ENCODE measurements at places on chromosomes 7 and 10.

GRCh38 chr7:133401225-133401624 is 148.3 kb downstream of the EXOC4 start:
- no peak for DNase-seq

DNA sequence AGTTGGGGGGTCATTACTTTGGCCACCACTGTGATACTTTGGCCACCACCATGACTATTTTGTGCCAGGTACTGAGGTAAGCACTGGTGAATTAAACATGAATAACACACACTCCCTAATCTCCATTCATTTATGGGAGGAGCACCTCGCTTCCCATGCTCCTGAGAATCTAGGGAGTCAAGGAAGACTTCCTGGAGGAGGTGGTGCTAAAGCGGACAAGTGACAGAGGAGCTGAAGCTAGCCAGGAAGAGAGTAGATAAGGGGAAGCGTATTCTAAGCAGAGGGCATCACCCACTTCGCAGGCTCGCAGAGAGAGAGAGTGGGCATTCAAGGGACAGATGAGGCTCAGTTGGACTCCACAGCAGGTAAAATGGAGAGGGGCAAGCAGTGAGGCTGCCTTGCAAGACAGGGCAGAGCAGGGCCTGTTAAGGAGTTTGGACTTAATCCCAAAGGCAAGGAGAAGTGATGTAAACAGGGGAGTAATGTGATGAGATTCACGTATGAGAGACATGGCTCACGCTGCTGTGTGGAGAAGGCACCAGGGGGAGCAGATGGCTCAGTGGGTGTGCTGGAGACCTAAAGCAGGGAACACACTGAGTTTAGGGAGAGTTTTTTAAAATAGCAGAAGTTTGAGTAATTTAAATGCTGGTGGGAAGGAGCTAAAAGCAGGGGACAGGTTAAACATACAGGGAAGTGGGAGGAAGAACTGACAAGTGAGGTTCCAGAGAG is 21.3 kb upstream of the TMEM248 start:
- no peak for DNase-seq

DNA sequence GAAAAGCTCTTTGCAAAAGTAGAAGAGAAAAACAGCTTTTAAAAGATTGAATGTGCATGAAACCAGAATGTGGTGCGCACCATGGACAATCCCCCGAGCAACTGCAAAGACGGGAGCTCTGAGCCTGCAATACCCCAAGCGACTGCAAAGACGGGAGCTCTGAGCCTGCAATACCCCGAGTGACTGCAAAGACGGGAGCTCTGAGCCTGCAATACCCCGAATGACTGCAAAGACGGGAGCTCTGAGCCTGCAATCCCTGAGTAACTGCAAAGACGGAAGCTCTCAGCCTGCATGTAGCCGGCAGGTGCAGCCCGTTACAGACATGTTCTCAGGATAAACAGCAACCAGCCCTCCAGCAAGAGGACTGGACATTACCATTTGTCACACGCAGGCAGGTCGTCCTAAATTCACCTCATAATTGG is 6.2 kb downstream of the ZNF775 start:
- no peak for DNase-seq

GRCh38 chr7:23533238-23533604 is 1.4 kb upstream of the TRA2A start:
- DNase-seq = no peak

DNA sequence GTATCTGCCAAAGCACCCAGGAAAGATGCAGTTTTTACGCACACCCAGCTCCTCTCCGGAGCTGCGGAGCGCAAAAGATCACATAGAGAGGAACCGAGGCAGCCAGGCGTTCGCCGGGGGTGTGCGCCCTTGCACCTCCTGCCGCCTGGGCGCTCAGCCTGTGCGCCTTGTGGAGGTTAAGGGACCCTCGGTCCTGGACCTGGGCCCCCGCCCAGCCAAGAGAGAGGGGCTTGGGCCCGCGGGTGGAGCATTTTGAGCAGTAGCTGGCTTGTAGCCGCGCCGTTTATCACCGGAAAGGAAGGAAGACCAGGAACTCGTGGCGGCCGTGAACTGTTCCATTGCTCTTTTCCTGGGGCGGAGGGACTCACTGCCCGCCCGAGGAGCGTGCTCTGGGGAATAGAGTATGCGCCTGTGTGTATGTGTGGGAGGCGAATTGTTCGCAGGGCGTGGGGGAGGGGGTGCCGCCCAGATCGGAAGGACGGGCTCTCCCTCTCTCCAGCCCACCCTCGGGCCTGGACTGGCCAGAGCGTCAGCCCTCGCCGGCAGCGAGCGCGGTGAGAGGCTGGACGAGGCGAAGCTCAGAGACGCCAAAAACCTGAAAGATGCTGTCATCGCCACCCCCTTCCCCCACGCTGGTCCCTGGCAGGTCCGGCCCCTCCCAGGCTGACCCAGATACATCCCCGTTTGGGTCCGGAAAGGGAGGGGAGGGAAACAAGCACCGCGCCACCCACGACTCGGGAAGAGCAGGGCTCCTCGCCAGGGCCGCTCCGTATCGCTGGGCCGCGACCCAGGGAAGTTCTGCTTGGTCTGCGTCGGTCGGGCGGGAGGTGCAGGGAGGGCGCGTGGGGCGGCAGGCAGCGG is 1.2 kb upstream of the WNT2 start:
- DNase-seq = no peak

GRCh38 chr10:25522946-25523608 is 348.3 kb downstream of the GPR158 start:
- no peak for DNase-seq

GRCh38 chr7:158019726-158020705 is 567.6 kb downstream of the PTPRN2 start:
- no peak for DNase-seq

- peak; percentile 70 for DNase-seq
Observed at GRCh38 chr7:38232502-38233366, 40.7 kb downstream of the TARP start.

DNA sequence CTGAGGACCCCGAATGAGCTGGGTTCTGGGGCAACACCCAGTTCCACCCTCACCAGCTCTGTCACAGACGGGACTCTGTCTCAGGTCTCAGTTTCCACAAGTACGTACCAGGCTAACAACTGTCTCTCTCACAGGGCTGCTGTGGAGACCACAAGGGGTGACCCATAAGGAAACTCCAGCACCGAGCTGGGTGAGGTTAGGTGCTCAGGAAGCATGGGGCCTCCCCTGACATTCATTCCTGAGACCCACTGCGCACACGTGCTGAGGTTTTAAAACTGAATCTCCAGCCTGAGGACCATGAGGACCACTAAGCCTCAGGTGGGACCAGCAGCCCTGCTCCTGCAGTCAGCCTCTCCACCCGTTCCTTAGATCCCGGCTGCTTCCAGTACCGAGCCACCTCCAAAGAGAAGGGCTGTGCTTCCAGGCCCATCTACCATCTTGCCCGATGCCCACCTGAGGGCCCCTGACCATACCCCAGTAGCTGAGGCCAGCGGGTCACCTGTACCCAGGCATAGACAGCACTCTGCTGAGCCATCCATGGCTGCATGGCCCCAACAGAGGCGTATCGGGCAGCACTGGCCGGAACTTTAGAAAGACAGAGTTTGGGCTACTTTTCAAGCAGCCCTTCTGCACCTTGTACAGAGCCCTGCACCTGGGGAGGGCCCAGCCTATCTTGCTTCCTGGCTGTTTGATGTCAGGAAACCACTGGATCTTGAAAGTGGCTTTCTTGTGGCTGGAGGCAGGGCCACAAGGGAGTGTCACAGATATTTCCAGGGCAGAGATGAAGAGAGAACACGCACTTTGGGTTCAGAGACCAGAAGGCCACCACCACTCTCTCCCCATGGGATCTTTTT is 18.7 kb downstream of the HSPA12A start:
- peak; percentile 5 for DNase-seq

DNA sequence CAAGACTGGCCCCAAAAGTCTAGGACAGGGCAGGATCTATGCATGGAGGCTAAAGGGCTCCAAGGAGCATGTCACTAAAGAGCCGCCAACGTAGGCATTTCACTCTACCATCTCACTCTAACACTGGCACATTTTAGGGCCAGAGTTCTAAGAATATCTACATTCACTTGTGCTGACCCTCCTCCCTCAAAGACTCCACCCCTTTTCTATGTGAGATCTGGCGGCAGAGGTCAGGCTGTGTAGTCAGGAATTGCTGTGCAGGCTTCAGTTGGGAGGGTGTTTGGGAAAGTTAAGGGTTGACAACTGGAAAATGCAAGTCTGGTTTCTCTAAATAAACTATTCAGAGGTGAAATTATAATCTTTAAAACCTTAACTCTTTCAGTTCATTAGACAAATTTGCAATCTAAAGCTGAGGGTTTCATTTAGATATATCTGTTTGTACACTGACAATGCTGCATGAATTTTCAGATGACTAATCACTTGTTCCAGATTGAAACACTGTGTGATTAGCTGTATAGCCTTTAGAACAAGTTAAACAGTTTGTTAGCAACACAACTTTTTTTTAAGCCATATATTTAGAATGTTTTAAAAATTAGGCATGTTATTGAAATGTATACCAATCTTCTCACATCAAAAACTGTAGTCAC is 18.2 kb downstream of the LMOD2 start:
- DNase-seq = no peak

GRCh38 chr10:126256864-126257263 is 131.4 kb downstream of the ADAM12 start:
- no peak for DNase-seq
